ENCODE measurements at places on chromosomes 3 and 15.

DNA sequence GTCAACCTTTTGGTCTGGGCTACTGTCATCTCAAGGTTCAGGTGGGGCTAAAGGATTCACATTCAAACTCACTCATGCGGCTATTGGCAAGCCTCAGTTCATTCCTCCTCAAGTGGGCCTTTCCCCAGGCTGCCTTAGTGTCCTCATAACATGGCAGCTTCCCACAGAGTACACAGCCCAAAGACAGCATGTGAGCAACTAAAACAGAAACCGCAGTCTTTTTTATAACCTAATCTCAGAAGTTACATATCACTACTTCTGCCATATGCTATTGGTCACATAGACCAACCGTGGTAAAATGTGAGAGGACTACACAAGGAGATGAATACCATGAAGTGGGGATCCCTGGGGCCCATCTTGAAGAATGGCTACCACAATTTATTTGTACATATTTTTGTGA, 4.5 kb upstream of the CEP70 start:
- DNase-seq = no peak

DNA sequence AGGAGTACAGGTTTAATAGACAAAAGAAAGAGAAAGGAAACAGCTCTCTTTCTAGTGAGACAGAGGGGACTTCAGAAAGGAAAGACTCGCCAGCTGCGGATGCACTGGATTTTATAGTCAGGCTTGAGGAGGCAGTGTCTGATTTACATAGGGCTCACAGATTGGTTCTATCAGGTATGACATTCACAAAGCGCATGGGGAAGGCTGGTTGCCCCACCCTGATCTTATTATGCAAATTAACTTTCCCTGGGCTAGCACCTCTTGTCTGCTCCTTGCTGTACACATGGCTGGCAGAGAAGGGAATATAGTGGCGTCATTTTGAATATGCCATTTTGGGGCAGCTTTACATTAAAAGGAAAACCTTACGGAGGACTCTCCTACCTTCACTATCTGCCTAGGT, 938.4 kb upstream of the SEMA6D start:
- DNase-seq = no peak

GRCh38 chr15:77038312-77039216, 32.3 kb downstream of the TSPAN3 start:
- DNase-seq = no peak

- no peak for DNase-seq
Observed at GRCh38 chr3:112761062-112761638, 85.5 kb downstream of the CD200R1L start.

- no peak for DNase-seq
Observed at GRCh38 chr3:113441051-113441770, at the start of gene CFAP44. Gene CFAP44, minus strand, starts transcription at chr3:113441493. Its CDS starts 7,829 bp downstream, at chr3:113433664.

DNA sequence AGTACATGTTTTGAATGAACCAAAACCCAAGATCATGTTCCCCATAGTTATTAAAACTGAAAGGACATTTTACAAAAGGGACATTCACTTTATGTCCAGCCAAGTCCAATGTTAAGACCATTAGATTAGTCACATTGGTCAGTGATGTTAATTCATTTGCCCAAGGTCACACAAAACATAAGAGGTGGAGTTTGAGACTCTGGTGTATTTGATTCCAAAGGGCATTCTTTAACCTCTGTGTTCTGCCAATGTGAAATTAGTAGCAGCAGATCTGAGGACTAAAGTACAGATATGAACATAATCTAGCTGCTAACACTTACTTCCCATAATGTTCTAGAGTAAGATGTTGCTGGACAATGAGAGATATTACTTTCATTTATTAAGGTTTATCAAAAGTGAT, 425.6 kb downstream of the TUSC7 start:
- no peak for DNase-seq

DNA sequence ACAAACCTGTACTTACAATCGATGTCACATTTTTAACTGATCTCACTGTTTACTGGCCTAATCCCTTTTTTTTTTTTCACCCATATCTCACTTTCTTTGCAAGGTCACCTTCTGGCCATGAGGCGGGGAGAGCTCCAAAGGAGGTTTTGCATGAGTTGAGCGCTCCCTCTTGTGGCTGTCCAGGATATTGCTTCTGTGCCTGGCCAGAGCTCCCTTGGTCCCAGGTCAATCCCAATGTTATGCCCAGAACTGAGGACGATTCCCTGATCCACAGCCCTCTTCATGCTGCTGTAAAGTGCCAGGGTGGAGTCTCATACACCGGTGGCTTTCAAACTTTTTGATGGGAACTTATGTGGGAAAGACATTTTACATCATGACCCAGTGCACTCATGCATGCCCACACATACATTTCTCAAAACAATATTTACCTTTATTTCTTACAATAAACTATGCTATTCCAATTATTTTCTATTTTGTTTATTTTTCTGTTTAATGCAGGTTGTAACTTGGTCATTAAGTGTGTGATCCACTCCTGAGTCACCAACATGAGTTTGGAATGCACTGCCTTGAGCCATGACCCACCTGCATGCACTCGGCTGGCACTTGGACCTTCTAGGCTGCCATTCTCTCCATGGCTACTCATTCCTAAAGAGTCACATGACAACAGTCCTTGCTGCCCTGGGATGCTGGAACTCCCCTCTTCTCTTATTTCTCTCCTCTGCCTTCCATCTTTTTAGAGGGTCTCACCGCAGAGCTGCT, 9.6 kb upstream of the SST start:
- DNase-seq = peak; percentile 36

GRCh38 chr3:179687967-179688535, 35.2 kb downstream of the USP13 start:
- no peak for DNase-seq

- no peak for DNase-seq
Observed at GRCh38 chr3:57852896-57853295, 96.8 kb downstream of the SLMAP start.

GRCh38 chr15:98801234-98801561, 152.9 kb downstream of the IGF1R start:
- DNase-seq = no peak

GRCh38 chr3:147304756-147305155, 101.6 kb downstream of the ZIC4 start:
- no peak for DNase-seq

DNA sequence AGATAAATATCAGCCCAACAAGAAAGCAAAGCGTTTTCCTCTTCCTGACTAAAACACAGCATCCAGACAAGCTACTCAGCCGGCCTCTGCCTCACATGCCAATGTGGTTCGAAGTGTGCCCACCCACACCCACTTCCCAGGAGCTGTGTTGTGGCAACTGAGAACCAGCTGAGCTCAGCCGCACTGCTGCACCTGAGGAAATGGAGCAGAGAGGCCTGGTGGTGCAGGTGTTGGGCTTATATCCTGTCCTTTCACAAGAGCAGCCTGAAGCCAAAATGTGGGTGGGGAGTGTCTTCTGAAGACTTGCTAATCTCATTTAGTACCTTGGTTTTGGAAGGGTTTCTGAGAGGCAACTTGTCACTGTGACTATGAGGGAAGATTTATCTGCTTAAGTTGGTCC, 23.0 kb upstream of the RETNLB start:
- DNase-seq = no peak

DNA sequence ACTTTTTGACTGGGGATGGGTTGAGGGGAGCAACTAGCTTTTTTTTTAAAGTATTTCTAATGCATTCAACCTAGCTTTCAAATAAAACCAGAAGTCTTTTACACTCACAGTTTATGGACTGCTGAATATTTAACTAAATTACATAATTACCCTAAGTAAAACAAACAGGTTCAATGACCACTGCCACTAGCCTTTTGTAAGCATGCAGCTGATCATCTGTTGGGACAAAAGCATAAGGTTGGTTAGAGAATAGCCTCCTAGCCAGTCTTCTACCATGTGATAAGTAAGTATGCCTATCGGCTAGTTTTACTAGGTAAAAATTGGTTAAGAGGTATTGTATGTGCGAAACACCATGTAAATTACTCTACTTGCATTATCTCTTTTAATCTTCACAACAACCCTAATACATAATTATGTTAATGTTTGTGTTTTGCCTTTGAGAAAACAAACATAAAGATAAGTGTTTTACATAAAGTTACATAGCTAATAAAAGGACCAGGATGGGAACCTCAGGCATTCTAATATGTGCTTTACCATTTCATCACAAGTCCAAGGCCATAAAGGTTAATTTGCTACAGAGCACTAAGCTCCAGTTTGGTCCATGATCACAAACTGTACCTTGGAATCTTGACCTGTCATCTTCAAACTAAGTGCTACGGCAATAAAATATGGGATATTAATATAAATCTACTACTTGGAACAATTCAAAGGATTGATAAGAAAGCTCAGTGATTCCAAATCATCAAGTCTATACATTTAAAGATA, 13.2 kb downstream of the PFN2 start:
- DNase-seq = no peak

GRCh38 chr3:184338511-184338945, 1.1 kb downstream of the FAM131A start:
- DNase-seq = peak; percentile 37

DNA sequence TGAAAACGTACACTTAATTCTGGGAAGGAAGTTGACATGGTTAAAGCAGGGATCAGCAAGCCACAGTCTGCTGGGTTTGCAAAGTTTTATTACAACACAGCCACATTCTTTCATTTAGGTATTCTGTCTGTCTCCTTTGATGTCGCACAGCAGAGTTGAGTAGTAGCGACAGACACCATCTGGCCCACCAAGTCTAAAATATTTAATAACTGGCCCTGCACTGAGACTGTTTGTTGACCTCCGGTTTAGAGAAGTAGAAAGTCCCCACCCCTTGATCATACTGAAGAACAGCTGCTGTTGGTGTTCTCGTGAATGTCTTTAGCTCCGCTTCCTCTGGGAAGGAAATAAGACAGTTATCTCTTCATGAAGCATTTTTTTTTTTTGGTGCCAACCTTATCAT, 66.2 kb downstream of the MCTP2 start:
- no peak for DNase-seq

DNA sequence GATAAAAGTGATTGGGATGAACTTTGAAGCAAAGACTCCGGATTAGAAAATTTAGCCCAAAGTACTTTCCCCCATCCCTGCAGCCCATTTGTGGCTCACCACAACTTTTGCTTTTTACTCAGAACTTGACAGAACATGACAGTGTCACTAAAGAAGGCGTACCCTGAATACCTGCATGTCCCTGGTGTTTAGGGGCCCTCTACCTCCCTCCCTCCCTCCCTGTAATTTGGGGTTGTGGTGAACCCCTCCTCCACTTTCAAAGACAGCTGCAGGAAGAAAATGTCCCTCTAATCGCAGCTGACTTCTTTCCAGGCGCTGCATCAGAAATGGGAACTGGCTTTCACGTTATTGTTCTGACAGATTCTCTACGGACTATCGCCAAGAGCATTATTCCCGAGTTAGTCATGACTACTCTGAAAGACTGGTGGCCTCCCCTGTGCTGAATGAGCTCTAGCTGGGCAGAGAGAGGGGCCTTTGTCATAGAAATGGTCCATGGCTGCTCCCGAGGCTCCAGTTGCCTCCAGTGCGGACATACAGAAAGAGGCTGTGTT, 93.2 kb upstream of the ARHGEF3 start:
- no peak for DNase-seq

DNA sequence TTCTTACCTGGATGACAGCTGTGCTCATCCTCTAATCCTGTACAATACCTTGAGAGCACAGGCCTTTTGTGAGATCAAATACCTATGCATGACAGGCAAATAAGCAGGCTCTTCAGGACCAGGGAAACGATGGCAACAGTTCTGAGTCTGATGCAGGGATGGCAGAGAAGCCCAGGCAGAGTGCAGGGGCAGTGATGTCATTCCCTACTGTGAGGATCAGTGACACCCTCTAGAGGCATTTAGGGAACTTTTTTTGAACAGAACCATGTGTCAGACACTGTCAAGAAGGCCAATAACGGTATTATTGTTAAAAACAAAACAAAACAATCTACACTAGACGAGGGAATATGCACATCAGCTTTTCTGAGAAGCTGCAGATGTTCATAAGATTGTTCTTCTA, 314.8 kb upstream of the CTDSPL start:
- DNase-seq = no peak

DNA sequence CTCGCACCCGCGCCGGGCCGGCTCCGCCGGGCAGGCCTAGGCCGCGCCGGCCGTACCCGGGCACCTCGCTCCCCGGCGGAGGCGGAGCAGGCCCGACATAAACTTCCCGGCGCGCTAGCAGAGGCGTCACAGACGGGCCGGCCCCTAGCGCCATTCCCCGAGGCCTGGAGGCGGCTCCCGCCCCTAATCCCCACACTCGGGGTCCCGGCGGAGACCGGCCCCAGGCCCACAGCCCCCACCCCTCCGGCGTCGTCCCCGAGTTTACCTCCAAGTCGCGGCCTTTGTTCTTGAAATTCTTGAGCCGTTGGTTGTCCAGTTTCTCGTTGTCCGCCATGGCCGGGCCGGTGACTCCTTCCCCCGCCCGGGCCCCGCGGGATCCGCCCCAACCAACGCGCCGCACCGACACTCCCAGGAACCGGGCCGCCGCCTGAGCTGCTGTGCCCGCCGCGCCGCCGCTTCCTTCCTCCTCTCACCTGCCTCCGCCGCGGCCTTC, 376 bp downstream of the KPNA4 start:
- DNase-seq = no peak

- no peak for DNase-seq
Observed at GRCh38 chr3:28124882-28125281, 116.5 kb upstream of the CMC1 start.

GRCh38 chr15:48119277-48119676, 1.5 kb upstream of the SLC24A5 start:
- no peak for DNase-seq

DNA sequence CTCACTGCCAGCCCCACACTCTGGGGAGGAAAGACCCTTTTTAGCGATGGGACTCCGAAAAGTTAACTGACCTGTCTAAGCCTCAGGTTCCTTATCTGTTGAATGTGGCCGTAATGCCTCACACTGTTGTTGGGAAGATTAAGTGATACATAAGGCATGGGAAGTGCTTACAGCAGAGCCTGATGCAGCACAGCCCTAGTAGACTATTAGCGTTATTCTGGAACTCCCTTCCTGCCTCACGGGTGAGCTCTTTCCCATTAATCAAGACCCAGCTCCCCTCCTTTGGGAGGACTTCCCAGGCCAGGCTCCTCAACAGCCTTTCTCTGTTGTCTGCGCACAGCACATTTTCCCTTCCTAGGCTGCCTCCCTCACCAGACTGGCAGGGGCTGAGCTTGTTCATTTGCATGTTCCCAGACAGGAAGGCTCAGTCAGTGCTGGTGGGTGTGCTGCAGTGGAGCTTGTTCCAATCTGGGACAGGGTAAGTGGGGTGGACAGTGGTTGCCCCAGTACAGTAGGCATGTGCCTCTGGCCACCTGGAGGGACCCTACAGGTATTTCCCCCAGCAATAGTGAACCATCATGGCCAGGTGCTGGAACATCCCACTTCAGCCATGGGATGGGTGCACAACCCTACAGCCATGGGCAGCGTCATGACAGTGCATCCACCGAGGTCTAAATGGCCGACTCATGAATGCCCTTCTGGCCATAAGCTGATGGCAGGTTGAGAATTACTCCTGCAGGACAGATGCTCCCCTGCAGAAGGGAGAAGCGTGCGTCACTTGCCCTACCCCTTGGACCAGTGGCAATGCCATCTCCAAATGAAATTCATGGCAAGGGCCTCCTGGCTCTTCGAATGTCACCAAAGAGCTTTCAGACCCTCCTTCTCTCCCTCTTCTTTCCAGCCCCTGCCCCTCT, 5.8 kb upstream of the PSTPIP1 start:
- DNase-seq = no peak

- DNase-seq = no peak
Observed at GRCh38 chr3:39519103-39519502, 51.6 kb downstream of the MOBP start.
